NCI-H1092 treated with DMSO at 0.1 percent for 48 hours (cell line): ENCODE measurements at places on chromosomes 12 and 14.

GRCh38 chr12:31650918-31651317 lies 8.6 kb upstream of the ETFBKMT start:
- no peak for DNase-seq

DNA sequence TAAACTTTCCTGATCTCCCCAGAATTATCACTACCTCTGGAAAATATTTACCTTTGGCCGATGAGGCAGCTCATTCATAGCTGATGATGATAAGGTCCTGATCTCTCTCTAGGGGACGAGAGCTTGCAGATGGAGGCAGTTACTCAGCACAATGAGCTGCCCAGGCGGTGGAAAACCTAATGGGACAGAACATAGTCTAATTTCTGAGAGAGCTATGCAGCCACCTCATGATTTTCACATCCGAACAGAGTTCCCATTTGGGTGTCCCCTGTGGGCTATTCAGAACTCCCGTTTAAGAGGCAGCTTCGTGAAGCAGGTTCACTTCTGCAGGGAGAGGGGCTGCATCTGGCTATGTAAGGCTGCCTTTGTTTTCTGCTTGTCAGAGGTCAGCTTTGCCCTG lies 724.6 kb upstream of the TMEM132C start:
- no peak for DNase-seq

DNA sequence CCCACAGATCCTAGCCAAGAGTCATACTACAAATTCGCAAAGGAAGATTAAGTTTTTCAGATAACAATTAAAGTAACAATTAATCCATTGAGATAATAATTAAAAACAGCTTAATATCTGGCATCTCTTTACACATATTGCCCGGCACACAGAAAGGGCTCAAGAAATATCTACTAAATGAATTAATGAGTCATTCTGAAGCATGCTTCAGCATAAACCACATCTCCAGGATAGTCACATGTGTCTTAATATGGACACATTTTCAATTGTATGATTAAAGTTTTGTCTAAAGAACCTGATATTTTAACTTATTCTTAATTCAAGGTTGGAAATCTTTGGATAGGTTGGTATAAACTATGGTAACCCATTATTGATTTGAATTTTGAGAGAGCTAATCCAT lies 9.6 kb downstream of the ITPR2 start:
- no peak for DNase-seq

- DNase-seq = peak; percentile 79
These were observed 67.6 kb upstream of the CDKN3 start for GRCh38 chr14:54329082-54329695.

GRCh38 chr14:20668969-20669368 lies 15.4 kb upstream of the RNASE4 start:
- no peak for DNase-seq

- no peak for DNase-seq
These were observed 161.2 kb downstream of the NTF3 start for GRCh38 chr12:5593086-5593485.

DNA sequence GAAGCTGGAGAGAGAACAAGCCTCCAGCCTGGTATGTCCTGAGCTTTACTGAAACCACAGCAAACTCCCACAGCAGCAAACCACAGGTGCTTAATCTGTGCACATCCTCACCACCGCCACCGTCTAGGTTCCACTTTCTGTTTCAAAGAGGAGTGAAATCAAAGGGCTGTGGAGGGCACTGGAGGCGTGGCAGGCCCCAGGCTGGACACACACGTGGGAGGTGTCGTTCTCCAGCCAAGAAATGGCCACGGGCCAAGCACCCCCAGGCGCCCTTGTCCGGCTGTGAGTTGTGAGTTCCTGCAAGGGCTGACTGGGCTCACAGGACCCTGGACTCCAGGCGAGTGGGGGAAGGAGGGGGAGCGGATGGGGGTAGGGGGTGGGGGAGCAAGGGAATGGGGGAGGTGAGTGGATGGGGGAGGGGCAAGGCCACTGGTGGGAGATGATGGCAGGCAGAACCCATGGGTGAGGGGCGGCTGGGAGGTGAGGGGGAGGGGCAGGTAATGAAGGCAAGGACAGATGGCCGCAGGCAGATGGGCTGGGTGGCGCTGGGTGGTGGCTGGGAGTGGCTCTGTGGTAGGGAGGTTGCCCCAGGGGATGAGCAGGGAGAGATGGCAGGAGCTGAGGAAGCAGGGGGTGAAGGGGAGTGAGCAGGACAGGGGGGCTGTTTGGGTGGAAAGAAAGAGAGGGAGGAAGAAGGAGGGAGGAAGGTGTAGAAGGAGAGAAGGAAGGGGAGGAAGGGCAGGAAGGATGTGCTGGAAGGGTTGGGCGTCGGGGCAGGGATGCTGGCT lies 86.7 kb downstream of the NCOR2 start:
- DNase-seq = no peak

DNA sequence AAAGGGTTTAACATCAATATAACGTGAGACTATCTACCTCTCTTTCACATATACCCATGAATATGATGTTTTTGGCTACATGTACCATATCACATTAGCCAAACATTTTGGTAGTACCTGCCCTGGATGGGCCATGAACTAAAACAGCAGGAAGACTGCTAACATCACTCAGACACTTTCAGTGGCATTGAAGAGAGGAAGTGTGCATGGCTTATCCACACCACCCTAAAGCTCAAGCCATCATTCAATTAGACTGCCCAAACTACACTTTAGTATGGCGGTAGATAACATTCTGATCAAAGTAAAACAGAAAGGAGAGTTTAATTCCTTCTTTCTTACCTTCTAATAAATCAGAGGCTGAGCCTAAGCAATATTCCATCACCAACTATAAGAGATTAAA lies 103.0 kb downstream of the PEBP1 start:
- DNase-seq = no peak

DNA sequence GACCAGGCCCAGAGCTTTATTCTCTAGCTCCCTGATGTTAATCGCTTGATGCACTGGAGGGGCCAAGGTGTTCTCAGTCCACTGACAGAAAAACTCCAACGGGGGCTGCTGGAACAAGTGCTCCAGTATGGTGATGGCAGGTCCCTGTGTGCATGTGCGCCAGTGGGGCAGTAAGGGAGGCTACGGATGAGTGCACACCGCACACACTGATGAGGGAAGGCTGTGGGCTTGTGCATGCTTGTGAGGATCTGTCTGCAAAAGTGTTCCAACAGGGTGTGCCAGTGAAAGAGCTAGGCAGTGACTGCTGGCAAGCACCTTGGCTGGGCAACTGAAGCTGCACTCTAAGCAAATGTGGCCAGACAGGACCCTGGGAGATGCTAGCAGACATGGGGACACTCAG lies 229.7 kb upstream of the FOXG1 start:
- DNase-seq = no peak

GRCh38 chr14:71555654-71556559 lies 376.3 kb upstream of the RGS6 start:
- DNase-seq = no peak

DNA sequence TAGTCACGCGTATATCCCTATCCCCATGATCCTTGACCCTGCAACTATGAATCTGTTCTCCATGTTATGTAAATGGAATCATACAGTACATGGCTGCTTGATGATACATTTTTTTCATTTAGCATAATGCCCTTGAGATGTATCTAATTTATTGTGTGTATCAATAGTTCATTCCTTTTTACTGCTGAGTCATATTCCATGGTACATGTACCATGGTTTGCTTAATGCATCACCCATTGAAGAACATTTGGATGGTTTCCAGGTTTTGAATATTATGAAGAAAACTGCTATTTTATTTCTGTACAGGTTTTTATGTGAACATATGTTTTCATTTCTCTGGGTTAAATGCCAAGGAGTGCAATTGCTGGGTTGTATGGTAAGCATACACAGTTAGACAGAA lies 4.0 kb upstream of the RNASE10 start:
- DNase-seq = no peak

- DNase-seq = no peak
These were observed 13.4 kb downstream of the C12orf50 start for GRCh38 chr12:88015825-88016224.

DNA sequence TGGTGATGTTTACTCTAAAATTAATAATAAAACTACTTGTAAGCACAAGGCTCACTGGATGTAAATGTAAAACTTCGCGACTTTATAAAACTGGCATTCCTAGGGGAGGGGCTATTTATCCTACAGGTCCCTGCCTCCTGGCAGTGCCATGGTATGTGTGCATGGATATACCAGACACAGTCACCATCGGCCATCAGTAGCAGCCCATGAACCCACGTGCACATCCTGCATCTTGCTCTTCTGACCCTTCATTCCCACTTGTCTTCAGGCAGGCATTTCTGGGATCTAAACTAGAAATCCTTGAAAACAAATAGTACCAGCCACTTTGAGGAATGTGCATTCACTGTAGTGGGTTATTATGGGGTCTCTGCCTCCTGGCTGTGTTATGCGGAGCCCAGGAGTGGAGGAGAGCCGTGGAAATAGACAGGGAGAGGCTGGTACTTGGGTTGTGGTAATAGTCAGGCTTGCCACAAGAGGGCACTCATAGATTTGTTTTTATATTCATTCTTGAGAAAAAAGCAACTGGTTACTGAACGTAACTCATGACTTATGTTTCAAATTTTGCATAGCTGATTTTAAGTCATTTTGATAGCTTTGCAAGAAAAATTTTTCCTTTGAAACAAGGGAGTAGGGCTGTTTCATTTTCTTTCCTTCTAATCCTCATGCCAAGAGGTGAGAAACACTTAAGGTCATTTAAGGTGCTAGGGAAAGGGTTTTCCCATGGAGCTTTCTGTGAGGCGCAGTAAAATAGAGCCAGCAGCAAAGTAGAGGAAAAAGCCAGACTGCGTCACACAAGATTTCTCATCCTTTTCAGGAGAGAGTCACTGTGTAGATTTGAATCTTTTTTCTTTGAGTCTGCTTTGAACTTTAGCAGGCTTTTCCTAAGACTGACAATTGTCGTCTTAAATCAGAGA lies 17.4 kb upstream of the GALNT16 start:
- DNase-seq = peak; percentile 69

GRCh38 chr14:77950371-77951063 lies 150.6 kb downstream of the ADCK1 start:
- no peak for DNase-seq

DNA sequence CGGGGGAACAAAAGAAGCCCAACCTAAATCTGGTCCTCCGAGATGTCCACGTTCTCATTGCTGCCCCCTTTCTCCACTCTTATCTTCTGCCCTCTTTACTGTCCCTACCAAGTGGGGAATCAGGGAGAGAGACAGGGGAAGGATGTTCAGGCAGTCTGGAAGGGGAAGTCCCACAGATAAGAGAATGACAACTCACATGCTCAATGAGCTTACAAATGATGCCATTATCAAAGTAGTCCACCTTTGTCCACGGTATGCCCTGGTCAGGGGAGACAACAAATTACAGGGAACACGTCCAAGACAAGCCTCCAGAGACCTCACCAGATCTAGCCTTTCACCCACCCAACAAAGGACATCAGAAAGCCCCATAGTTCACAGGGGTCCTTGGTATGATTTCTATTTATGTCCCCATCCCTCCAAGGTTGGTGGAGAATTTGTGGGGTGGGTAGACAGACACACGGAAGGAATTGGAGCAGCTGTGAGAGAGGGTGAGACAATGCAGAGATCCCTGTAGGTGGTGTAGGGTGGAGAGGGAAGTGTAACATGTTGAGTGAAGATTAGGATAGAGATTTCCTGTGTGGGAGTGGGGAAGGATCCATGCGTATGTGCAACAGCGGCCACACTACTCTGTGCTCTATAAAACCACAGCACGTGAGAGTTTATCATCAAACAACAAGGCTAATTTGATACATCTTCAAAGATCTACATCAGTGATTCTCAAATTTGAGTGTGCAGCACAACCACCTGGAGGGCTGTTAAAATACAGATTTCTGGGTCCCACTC lies 10.7 kb downstream of the MYO1A start:
- DNase-seq = no peak

DNA sequence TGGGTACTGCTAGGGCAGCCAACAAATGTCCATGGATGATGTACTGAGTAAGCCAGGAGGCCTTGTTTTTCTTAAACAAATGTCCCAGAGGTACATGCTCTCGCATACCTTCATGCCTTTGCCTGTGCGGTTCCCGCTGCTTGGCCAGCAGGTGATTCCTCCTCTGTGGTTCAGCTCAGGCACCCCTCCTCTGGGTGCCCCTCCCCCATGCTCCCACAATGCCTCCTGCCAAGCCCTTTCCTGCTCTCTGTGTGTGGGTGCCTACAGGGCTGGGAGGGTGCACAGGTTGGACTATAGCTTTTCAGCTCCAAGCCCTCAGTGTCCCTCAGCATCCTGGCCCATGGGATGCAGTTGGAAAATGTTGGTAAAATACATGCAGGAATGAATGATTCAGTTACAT lies 23.5 kb downstream of the ASB2 start:
- no peak for DNase-seq

DNA sequence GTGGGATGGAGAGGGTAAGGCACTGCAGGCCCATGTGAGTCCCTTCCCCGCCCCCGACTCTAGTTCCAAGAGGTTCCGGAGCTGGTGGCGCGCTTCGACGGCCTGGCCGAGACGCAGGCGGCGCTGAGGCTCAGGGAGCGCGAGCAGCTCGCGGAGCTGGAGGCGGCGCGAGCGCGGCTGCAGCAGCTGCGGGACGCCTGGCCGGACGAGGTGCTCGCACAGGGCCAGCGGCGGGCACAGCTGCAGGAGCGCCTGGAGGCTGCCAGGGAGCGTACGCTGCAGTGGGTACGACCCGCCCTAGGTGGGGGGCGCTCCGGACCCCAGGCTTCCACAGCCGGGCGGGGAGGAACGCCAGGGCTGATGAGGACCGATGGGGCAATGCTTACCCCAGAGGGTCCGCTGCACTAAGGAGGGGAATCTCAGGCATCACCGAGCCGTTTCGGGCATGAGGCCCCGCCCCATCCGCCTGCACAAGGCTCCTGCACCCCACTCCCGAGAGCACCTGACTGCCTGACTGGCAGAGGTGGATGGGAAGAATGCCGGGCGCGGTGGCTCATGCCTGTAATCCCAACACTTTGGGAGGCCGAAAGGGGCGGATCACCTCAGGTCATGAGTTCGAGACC lies 4.9 kb downstream of the CFAP73 start:
- DNase-seq = peak; percentile 23

GRCh38 chr12:51441583-51441982 lies 17.0 kb downstream of the SLC4A8 start:
- no peak for DNase-seq

- DNase-seq = no peak
These were observed 835.2 kb downstream of the FSCB start for GRCh38 chr14:43671716-43672485.

GRCh38 chr14:68791902-68792677 lies 777 bp downstream of the ZFP36L1 start:
- DNase-seq = no peak

GRCh38 chr12:96132819-96133218 lies 61.4 kb upstream of the ELK3 start:
- no peak for DNase-seq

GRCh38 chr12:124639122-124639806 lies 71.9 kb upstream of the NCOR2 start:
- DNase-seq = no peak

GRCh38 chr12:102533483-102534215 lies 53.3 kb upstream of the IGF1 start:
- no peak for DNase-seq

DNA sequence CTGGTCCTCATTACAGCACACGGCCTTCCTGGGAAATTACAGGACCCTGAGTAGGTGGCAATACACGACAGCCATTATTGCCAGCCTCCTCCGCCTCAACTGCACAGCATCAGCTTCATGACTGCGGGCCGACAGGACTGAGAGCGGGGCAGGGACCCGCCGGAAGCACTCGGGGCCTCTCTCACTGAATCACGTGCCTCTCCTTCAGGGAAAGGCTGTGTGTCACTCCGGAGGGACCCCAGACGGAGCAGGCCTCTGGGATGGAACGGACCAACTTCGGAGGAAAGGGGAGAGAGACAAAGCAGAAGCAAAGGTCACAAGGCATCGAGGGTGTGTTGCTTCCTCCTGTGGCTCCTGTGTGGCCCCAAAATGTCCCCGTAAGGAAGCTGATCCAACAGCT lies 90.0 kb downstream of the RNF34 start:
- no peak for DNase-seq

- no peak for DNase-seq
These were observed 561.0 kb upstream of the TBX3 start for GRCh38 chr12:115245020-115245419.
